ENCODE measurements at places on chromosomes 3 and 15. TPM values are rescaled to one million over a fixed set of nuclear protein-coding genes. Genes with fewer than 3 reads are reported as not detected.

FANCI gene
- 33.7 TPM for total RNA-seq

OSTN gene
- not detected for total RNA-seq

PGBD4 gene
- total RNA-seq = 0.67 TPM

CALML4 gene
- 2.7 TPM for total RNA-seq
